ENCODE measurements at places on chromosomes 7 and 10. TPM values are rescaled to one million over a fixed set of nuclear protein-coding genes. Genes with fewer than 3 reads are reported as not detected.

TMEM196 gene
- total RNA-seq = 0.29 TPM

SLC26A3 gene
- not detected for total RNA-seq

OLAH gene
- total RNA-seq = not detected

ATP6V0A4 gene
- total RNA-seq = not detected

COL28A1 gene
- 1.6 TPM for total RNA-seq

HMX3 gene
- not detected for total RNA-seq

PILRA gene
- total RNA-seq = 11.2 TPM

JAKMIP3 gene
- 0.23 TPM for total RNA-seq

FAM24B gene
- 3.9 TPM for total RNA-seq

CHN2 gene
- 7.6 TPM for total RNA-seq

ZNF789 gene
- 10.5 TPM for total RNA-seq

LRIT1 gene
- total RNA-seq = not detected

SPDYE11 gene
- total RNA-seq = not detected

ADRA2A gene
- 11.4 TPM for total RNA-seq

FOXK1 gene
- total RNA-seq = 41.4 TPM

PNLIPRP2 gene
- not detected for total RNA-seq

GIMAP1 gene
- 5.4 TPM for total RNA-seq

IFIT3 gene
- 14.2 TPM for total RNA-seq

MYPN gene
- total RNA-seq = 0.10 TPM

DKK1 gene
- total RNA-seq = 2.4 TPM

C10orf95 gene
- total RNA-seq = not detected

EXOC6 gene
- total RNA-seq = 16.2 TPM

VSTM2A gene
- not detected for total RNA-seq

DPYSL4 gene
- 1.4 TPM for total RNA-seq

HOXA9 gene
- total RNA-seq = 1.6 TPM

ADAMTS14 gene
- total RNA-seq = 2.4 TPM

LOXL4 gene
- 29.9 TPM for total RNA-seq

OR2A12 gene
- not detected for total RNA-seq

EPHA1 gene
- total RNA-seq = 0.45 TPM

MMD2 gene
- not detected for total RNA-seq

POLR2J2 gene
- 22.1 TPM for total RNA-seq

DTX2 gene
- 23.7 TPM for total RNA-seq

TRIM73 gene
- total RNA-seq = 8.8 TPM

BMPER gene
- 2.2 TPM for total RNA-seq

PFKFB3 gene
- total RNA-seq = 140 TPM

LSM8 gene
- total RNA-seq = 26.9 TPM

LRRC18 gene
- not detected for total RNA-seq

SPDYE5 gene
- total RNA-seq = not detected

CUZD1 gene
- 1.1 TPM for total RNA-seq

CCNY gene
- 95.9 TPM for total RNA-seq

PAOX gene
- total RNA-seq = 8.7 TPM

FKBP6 gene
- total RNA-seq = not detected

TUBAL3 gene
- total RNA-seq = not detected

SPDYE16 gene
- total RNA-seq = 0.48 TPM

OR9A2 gene
- 0.48 TPM for total RNA-seq

PARD3 gene
- total RNA-seq = 33.0 TPM

CADPS2 gene
- 15.2 TPM for total RNA-seq

LIPJ gene
- 0.87 TPM for total RNA-seq

HYAL4 gene
- total RNA-seq = not detected

RET gene
- total RNA-seq = 2.5 TPM

VWA2 gene
- total RNA-seq = 0.45 TPM

TMUB1 gene
- 33.9 TPM for total RNA-seq

SP8 gene
- total RNA-seq = not detected

MYO3A gene
- total RNA-seq = 0.84 TPM

PAX4 gene
- not detected for total RNA-seq

OR6B1 gene
- total RNA-seq = not detected

GSAP gene
- total RNA-seq = 10.2 TPM

RSPH10B gene
- total RNA-seq = not detected

Measured in aorta (tissue), 5 donors.